ENCODE measurements at places on chromosomes 3 and 15. TPM values are rescaled to one million over a fixed set of nuclear protein-coding genes. Genes with fewer than 3 reads are reported as not detected.

GRCh38 chr15:64024172-64025050 is 21.9 kb downstream of the DAPK2 start:
- no peak for DNase-seq

- no peak for DNase-seq
These were observed 338.2 kb upstream of the SLCO3A1 start for GRCh38 chr15:91515188-91515754.

DNA sequence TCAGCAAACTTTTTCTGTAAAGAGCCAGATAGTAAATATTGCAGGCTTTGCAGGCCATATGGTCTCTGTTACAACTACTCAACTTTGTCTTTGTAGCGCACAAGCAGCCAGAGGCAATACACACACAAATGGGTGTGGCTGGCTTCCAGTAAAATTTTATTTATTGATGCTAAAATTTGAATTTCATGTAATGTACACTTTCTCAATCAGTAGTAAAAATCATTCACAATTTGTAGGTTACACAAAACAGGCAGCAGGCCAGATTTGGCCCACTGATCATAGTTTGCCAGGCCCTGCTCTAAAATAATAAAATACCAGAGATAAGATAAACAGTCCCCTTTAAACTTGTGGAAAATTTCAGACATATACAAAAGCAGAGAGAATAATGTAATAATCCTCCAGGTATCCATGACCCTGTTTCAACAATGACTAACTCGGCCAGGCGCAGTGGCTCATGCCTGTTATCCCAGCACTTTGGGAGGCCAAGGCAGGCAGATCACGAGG is 330.3 kb downstream of the SHQ1 start:
- no peak for DNase-seq

DNA sequence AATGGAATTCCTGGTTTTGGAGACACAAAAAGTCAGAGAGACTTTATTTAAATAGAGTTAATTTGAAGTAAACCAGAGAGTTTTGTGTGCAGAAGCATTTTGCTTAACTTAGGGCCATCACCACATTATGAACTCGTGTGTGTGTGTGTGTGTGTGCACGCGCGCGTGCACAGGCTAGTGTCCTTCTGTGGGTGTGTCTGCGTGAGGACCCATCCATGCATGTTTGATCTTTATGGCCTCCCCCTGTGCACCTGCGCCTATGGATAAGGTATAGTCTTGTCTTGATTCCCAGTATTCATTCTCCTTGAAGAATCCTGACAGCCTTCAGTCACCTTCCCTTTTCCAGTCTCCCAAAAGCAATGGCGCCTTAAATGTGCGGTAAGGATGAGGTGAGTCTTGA is 26.0 kb downstream of the MUC20 start:
- DNase-seq = no peak

- no peak for DNase-seq
These were observed 24.6 kb downstream of the IFT80 start for GRCh38 chr3:160374472-160374871.

DNA sequence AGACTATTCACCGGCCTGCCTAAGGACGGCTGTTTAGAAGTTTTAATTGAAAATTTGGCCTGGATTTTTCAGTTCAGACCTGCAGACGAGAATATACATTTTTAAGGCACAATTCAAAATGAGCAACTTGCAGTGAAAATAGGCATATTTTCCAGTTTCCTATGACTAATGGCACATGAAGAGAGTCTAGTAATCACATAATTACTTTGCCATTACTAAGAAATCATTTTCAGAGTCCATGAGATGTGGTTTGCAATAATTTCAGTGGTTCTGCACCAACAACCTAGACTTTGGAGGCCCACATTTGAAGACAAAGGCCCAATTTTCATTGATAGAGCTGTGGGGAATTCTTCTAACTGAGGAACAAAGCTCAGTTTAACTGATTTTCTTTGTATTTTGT is 205.3 kb downstream of the SOX2 start:
- DNase-seq = no peak

DNA sequence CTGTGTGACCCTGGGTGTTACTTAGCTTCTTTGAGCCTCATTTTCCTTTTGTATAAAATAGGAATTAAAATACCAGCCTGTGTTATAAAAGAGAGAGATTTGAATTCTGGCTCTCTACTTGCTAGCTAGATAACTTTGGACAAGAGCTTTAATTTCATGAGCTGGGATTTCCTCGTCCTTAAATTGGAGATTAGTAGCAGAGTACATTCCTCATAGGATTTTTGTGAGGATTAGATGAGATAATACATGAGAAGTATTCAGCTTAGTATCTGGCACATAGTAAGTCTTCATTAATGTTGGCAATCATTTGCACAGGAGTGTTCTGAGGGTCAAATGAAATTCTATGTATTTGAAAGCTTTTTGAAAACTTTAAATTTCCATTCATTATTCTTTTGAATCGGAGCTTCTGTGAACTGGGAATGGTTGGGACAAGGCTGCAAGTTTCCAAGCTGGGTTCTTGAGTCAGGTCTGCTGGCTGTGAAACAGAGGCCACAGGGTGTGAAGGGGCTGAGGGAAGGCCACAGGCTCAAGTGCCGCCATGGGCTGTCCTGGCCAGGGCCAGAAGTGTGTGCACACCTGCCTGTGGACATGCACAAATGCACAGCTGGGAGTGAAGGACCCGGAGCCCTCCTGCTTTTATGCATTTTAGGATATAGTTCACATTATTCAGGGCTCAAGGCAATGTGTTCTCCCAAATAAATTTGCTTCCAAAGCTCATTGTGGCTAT is 17.2 kb downstream of the ALPK3 start:
- DNase-seq = no peak

DNA sequence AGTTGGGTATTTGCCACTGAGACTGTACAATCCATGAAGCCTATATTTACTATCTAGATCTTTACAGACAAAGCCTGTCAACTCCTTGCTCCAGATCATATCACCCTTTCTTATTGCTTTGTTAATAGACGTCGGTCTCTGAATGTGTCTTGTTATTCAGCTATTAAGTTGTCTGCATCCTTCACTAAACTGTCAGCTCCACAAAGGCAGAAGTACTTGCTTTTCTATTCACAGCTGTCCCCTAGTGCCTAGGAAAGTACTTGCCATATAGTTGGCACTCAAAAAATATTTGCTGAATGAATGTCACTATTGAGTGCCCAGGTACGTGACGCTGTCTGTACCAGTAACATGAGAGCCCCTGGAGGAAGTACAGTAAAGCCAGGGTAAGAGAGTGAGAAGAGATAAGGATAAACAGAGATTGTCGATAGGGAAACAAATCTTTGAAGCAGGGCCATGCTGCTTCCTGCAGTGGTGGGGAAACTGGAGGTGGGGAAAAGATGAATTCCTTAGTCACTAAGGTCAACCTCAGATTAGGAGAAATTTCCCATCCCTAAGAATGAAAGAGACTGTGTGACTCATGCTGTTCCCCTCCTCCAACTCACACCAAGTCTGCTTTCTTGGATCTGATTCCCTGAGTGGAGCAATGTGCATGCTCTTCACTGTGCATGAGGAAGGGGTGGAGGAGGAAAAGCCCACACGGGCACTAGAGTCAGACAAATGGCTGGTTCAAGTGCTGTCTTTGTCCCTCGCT is 36.3 kb downstream of the PRICKLE2 start:
- no peak for DNase-seq

GRCh38 chr3:53646723-53647122 is 152.3 kb downstream of the CACNA1D start:
- DNase-seq = no peak

PGBD4 gene
- 1.3 TPM for total RNA-seq

SPTSSB gene
- total RNA-seq = 0.84 TPM

PPP2R3A gene
- 0.18 TPM for total RNA-seq
